ENCODE measurements at places on chromosomes 16 and 17.

DNA sequence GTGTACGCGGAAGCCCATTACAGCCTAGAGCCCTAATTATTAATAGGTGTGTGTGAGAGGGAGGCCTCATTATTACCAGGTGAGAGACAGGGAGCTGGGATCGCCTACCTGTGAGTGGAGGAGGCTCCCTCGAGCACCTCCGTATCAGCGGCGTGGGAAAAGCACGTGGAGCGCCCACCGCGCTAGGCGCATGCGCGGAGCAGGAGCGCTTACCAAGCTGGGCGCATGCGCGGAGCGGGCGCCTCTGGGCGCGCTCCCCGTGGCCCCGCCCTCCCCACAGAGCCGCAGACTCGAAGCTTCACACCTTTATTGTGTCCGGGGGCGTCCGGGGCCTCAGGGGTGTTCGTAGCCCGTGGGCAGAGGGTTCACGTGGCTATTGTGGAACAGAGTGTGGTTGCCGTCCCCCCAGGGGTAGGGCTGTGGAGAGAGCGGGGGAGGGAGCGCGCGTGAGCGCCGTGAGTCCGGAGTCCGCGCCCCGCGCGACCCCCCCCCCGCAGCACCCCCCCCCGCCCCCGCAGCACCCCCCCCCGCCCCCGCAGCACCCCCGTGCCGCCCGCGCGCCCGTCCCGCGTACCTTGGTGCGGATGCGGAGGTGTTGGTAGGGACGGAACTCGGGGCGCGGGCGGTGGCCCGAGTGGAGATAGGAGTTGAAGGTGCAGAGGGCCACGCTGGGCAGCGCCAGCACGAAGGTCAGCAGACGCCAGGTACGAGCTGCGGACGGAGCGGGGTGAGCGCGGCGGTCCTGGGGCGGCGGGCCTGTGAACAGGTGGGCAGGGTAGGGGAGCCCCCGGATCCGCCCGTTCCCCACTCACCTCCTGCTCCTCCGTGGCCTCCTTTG, 500 bp downstream of the COX6A2 start:
- peak; percentile 57 for DNase-seq

- no peak for DNase-seq
Observed at GRCh38 chr17:51585514-51586104, 325.3 kb downstream of the UTP18 start.

DNA sequence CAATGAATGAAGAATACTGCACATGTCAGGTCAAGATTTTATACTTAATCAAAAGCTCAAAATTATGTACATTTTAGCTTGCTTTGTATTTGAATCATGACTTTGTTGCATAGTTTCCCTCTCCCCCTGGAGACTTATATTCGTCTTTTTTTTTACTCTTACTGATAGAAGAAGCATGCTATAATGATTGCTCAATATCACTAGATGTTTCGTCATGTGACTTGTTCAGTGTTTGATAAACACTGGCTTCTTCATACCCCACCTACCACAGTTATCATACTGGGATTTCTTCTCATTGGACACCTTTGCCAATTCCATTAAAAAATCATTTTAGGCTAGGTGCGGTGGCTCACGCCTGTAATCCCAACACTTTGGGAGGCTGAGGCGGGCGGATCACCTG, 148.7 kb downstream of the FTO start:
- DNase-seq: no peak

GRCh38 chr17:9587969-9588656, 11.7 kb downstream of the CFAP52 start:
- no peak for DNase-seq

GRCh38 chr17:3961564-3962047, 2.6 kb downstream of the ATP2A3 start:
- no peak for DNase-seq

DNA sequence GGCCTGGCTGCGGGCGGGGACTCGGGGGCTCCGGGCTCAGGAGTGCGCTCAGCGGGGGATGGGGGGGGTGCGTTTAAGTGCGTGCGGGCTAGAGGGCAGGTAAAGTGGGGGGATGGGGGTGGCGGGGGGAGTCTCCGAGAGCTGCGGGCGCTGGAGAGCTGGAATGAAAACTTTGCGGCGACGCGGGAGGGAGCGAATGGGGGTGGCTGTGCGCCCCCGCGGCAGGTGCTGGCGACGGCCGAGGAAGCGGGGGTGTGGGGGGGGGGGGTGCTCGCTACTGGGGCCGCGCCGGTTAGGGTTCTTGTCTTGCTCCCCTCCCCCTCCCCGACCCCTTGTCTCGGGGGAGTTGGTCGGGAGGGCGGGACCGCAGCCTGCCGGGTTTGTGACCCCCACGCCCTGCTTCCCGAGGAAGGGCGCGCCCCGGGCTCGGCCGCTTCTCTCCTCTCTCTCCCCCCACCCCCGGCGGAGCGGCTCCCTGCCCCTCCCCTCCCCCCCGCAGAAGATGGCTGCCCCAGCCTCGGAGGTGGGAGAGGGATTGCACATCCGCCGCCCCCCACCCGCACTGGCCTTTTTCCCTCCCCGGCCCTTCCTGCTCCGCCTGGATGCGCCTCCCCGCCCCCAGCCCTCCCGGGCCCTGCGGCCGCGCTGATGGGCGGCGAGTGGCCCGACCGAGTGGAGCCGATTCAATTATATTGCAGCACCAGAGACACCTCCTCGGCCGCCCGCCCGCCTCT, 649 bp downstream of the GSE1 start:
- no peak for DNase-seq

DNA sequence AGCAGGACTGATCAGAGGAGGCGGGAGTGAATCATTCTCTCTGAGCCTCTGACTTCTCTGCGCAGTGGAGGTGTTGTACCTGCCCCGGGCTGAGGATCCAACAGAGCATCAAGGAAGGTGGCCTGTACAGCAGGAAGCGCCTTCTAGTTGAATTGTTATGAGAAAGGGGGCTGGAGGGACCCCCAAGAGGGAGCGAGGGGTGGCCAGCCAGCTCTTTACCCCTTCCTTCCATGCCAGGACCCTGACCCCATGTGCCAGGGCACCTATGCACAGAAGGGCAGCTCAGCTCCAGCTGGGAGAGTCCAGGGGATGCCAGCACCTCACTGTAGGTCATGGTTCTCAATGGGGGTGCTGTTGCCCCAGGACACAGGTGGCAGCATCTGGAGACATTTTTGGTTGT, 149.3 kb downstream of the SDK2 start:
- no peak for DNase-seq

DNA sequence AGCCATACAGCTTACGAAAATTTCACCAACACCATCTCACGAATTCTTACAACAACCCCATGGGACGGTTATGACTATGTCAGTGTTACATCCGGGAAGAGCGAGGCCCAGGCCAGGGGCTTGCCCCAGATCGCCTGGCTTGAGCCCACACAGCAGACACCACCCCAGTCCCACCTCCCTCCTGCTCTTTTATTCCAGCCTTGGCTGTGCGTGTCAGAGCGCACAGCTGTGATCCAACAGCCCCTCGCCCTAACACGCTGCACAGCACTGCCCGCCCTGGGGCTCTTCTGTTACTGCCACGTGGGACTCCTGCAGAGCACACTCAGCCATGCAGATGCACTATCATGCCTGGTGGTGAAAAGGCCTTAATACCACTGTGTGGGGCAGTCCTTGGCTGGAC, 127.9 kb downstream of the ENGASE start:
- no peak for DNase-seq

GRCh38 chr16:86899757-86900156, 321.4 kb downstream of the FOXL1 start:
- no peak for DNase-seq

DNA sequence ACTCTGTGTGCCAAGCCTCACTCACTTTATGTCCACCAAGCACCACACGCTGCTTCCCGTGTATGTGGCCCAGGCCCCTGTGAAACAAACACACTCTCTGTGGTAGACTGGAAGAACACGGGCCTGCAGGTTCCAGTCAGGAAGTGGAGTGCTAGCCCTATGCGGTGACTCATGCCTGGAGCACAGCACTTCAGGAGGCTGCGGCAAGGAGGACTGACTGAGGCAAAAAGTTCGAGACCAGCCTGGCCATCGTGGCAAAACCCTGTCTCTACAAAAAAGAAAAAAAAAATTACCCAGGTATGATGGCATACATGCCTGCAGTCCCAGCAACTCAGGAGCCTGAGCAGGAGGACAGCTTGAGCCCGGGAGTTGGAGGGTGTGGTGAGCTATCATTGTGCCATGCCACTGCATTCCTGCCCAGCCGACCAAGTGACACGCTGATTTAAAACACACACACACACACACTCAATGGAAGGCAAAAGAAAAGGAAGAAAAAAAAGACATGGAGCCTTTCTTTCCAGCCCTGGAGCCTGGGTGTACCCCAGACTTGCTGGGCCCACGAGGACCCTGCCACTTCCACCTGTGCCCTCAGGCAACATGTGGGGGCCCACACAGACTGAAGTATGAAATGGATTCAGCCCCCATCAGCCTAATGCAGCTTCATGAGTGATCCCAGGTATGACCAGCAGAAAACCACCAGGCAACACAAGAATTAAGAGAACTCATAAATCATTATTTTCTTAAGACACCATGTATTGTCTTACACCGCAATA, 126.6 kb downstream of the ANKRD11 start:
- DNase-seq: peak; percentile 23

DNA sequence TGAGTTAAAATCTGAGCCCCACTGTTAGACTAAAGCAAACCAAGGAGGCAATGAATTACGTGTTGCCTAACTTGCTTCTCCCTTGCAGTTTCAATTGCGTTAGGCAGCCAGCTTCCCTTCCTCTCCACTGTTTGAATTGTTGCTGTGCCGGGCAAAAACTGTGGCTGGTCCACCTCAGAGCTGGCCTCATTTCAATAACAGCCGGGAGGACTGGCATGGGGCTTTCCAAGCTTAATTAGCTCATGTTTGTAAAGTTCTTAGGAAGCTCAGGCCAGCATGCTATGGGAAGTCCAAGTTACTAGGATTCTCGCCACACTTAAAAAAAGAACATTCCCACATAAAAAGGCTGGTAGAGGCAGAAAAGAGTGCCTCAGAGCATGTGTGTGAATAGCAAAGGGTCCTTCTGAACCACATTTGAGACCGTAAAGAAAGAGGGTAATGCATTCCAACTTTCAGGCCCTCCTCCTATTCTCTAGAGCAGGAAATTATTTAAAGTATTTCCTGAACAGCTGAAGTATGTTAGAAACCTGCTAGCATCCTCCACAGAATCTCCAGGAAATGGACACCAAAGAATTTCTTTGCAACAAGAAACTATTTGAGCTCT, 79.0 kb upstream of the SMURF2 start:
- no peak for DNase-seq

DNA sequence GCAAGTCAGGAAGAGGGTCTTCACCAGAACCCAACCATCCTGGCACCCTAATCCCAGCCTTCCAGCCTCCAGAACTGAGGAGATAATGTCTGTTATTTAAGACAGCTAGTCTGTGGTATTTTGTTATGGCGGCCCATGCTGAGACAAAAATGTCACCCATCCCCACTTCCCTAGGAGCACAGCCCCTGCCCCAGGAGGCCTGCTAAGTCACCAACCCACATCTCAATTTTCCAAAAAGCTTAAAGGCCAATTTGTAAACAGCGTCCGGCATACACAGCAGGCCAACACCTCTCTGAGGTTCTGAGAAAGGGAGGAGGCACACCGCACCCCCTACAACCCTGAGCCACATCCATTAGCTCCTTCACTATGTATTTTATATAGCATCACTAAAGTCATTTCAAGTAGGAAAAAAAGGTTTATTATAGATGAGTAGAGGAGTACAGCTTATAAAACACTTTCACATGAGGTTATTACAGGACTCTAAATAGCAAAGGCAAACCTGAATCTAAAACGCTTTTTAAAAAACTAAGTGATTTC, 6.9 kb downstream of the TMEM170A start:
- DNase-seq: no peak

Data from stimulated activated naive CD4-positive, alpha-beta T cell (primary cell).